ENCODE measurements at places on chromosomes 5 and 9.
A peak's percentile ranks its signal among the peaks of the same experiment; 100 is the strongest.

- DNase-seq, result no peak
Measured at GRCh38 chr5:64786372-64786771, 17.6 kb downstream of the CWC27 start.

DNA sequence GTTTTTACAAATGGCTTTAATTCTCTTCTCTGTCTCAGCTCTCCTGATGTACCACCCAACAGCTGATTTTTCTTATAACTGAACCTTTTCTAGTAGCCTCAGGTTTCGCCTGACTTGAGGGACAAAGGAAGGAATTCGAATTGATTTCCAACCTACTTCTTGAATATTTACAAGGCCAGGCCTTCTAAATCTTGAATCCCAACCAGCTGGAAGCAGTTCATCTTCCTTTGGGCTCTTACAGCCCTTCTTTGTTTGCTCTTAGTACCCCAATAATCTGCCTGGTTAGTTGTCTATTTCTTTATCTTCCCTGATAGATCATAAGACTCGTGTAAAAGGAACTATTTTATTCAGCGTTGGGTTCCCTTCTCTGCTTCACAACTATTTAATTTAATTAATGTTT is 95.9 kb downstream of the NLN start:
- DNase-seq, result no peak

DNA sequence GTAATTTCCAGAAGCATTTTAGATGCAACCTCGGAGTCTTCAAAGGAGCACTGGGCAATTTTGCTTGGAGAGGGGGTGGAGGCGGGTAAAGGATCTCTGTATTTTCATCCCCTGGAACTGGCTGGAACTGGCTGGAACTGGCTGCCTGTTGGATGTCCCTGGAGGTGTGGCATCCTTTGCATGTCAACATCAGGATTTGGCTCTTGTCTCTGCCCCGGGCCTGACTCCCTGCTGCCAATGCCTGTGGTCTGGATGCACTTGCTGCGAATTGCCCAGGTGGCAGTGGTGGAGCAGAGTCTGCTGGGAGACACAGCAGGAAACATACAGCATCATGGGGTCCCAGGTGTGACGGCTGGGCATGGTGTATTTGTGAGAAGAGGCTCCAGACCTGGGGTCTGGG is 391.3 kb downstream of the GADD45G start:
- no peak for DNase-seq

DNA sequence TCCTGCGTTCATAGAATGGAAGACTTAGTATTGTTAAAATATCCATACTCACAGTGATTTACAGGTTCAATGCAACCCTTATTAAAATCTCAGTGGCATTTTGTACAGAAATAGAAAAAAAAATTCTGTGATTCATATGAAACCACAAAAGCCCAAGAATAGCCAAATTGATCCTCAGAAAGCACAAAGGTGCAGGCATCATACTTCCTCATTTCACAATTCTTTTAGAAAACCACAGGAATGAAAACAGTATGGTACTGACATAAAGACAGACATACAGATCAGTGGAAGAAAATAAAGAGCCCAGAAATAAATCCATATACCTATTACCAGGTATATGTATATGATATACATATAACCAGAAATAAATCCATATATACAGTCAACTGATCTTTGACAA is 86.8 kb upstream of the MEGF10 start:
- no peak for DNase-seq

DNA sequence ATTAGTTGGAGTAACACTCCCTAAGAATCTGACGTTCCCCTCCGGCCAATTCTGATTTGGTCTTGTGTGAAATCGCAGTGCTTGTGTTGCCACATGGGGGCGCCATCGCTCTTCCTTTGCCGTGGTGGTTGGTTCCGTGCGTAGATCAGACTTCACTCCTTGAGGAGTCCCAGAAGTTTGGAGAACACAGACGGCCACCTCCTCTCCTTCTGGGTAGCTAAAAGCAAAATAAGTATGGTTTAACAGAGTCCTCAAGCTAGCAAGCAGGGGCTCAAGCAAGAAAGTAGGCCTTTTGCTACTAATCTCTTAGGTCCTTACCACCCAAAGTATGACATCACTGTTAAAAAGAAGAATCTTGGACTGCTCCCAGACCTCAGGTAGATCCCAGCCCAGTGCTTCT is 59.5 kb downstream of the HSPA4 start:
- peak; percentile 47 for DNase-seq

- DNase-seq, result no peak
Measured at GRCh38 chr5:169404223-169404622, 103.3 kb upstream of the SLIT3 start.

All from NCI-H774 (cell line).